ENCODE measurements at places on chromosomes 4 and X.

DNA sequence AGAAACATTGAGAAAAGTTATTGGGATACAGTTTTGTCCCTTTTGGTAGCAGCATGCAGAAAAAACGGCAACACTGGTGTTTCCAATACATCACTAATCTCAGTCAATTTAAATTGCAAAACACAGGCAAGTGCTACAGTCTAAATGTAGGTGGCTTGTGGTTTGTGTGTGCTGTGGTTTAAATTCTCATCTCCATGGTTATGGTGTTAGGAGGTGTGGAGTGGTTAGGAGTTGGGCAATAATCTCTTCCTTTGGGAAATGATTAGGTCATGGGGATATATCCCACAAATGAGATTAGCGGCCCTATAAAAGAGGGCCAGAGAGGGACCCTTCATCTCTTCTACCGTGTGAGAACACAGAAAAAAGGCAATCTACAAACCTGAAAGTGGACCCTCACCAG is 1344.3 kb downstream of the ADGRL3 start:
- DNase-seq: no peak

GRCh38 chr4:40192114-40193015 is 4.5 kb upstream of the RHOH start:
- DNase-seq: no peak

DNA sequence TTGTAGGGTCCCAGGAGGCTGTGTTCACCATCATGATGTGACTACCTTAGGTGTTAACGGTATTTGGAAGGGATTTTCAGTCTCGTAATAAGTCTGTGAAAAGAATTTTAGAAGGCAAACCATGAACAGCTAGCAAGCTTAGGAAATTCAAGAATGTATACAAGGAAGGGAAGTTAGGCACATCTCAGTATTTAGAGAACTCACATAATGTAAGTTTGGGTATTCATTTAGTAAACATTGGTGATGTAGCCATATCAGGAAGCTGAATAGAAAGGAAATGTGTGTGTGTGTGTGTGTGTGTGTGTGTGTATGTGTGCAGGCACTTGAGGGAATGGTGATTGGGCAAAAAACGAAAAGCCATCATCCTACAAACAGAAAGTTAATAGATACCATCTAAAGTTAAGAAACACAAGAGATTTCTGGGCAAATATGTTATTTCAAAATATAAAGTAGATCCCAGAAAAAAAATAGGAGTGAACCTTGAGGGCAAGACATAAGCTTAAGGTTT is 34.7 kb upstream of the PRKX start:
- no peak for DNase-seq

DNA sequence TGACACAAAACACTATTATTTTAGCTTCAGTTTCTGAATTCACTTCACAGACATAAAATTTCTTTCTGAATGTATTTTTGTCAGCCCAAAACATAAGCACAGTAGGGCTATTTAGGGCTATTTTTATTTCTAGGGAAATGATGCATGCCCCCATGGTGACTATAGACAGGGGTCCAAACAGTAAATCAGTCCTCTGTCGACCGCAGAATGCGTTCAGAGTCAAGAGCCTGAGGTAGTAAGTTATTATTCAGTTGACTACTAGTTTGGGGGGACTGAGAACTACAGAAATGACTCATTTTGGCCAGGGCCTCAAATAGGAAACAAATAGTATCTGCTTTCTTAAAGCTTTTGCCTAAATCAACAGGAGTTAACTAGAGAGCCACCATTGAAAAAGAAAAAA is 414.4 kb downstream of the AFF2 start:
- DNase-seq: no peak

GRCh38 chr4:93199492-93199891 is 629.1 kb upstream of the ATOH1 start:
- DNase-seq: peak; percentile 64

DNA sequence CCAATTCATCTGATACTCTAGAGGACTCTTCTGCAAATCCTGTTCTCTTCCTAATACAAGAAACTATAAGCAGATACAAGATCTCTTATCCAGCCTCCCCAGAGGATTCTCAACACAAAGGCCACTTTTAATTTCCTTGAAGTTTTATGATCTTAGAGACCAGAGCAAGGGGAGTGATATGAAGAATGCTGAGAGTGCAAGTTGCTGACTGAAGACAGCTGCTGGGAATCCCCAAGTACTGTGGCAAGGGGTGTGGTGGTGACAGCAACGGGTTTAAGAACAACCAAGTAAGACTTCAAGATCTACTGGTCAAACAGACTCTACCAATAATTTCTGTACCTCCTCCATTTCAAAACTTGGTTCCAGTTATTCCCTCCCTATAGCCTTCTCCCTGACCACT is 7.0 kb downstream of the AMMECR1 start:
- DNase-seq: no peak

DNA sequence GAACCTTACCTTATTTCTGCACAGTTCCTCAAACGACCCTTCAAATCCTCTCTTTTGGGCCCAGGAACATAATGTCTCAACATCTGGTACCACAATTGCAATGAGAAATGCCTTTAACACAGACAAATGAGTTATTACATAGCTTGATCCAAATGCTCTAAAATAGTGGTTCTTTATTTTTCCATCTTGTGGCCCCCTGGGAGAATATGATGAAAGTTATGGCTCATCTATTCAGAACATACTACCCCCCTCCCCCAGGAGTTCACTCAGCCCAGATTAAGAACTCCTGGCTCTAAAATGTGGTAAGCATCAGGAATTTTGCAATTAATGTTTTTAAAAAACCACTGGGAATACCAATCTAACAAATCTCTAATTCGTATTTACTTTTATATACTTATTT is 23.9 kb upstream of the CENPU start:
- peak; percentile 53 for DNase-seq

DNA sequence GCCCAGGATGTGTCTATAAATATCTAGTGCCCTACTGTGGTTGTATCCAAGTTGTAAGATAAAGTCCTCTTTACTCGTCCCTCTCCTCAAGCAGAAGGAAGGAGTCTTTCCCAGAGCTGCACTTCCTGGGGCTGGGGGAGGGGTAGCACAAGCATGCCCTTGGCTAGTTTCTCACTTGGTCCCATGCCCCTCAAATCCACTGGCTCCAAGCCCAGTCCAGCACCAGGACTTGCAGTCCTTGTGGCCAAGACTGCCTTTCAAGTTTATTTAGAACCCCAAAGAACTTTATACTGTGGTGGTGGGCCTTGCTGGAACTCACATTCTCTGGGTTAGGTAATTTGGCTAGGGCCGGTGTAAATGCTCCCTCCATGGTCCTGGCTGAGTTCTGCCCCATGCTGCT is 43.2 kb upstream of the SLC10A4 start:
- no peak for DNase-seq

- no peak for DNase-seq
Measured at GRCh38 chr4:158682066-158682465, 10.0 kb downstream of the ETFDH start.

- no peak for DNase-seq
Measured at GRCh38 chr4:122692641-122693520, 39.6 kb upstream of the BBS12 start.

DNA sequence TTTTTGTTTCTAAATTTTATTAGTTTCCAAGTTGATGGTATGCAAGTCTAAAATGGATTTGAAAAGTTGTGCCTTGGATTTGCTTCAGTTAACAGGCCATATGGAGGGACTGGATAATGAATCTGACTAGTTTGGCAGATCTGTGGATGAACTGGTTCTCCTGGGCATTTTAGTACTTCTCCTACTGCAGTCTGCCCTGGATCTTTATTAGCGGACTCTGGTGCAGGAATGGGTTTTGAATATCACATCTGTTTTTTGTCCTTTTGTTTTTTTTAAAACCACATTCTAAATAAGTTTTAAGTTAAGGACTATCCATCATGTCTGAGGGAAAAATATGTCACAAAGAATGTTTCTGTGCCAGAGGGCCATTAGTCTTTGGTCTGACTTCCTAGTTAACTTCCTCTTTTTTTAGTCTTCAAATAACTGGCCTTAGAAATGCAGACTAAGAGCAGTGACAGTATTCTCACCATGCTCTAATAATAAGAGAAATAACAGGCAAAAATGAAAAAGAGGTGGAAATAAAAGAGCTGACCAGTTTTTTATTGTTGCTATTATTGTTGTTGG is 13.9 kb upstream of the DCK start:
- no peak for DNase-seq

DNA sequence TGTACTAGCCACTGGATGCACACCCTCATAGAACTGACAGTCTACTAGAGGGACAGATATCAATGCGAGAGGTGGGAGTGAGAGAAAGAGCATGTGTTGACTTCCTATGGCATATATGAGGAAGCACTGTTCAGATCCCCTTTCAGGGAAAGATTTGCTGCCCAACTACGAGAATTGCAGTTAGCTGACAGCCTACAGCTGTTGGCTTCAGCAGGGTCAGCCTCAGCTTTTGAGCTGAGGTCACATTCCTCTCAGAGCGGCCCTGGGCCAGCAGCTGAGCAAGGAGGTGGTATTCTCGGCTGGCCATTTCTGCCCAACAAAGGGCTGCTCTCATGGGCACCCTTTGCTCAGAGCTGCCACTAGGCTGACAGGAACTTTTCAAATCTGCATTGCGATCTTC is 580.2 kb downstream of the MID1IP1 start:
- DNase-seq: no peak

GRCh38 chr4:88223516-88223915 is 60.8 kb downstream of the PPM1K start:
- no peak for DNase-seq

- DNase-seq: no peak
Measured at GRCh38 chrX:670645-671044, 40.1 kb downstream of the SHOX start.

DNA sequence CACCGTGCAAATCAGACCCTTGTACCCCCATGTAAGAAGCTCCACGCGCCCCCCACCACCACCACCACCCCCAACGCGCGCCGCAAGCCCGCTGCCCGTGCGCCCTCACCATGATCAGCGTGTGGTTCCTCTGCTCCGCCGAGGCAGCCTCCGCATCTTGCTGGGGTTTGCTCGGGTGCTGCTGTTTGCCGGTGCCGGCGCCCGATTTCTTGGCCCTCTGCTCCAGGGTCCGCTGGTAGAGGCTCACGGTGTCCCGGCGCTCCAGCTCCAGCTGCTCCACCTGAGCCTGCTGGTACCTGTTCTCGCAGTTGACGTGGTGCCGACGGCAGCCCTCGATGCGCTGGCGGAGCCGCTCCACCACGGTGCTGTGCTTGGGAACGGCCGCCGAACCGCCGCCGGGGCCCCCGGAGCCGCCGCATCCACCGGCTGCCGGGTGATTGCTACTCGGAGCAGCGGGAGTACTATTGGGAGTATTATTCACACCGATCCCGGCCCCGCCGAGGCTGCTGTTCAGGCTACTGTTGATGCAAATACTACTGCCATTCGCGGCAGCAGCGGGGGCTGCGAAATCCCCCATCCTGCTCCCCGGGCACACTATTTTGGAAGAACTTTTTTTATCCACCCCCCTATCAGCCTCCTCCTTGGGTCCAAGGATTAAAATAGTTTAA is 1.1 kb downstream of the MAML3 start:
- DNase-seq: peak; percentile 62

DNA sequence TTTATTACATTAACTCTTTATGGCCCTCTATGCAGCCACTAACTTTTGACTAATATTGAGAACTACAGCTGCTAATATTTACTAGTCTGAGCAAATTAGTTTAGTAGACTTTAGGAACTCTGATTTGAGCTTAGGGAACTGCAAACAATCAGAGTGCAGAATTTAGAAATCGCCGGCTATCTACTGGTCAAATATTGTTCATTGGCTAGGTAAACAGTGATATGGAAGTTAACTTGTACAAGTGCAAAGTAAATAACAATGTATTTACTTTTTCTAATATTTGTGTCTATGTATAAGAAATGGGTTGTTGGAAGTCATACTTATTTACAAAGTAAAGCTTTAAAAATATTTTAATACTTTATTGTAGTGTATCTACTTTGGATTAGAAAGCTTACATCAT is 279.6 kb downstream of the CFAP299 start:
- no peak for DNase-seq

GRCh38 chr4:145320294-145320693 is 139.9 kb upstream of the OTUD4 start:
- peak; percentile 16 for DNase-seq

DNA sequence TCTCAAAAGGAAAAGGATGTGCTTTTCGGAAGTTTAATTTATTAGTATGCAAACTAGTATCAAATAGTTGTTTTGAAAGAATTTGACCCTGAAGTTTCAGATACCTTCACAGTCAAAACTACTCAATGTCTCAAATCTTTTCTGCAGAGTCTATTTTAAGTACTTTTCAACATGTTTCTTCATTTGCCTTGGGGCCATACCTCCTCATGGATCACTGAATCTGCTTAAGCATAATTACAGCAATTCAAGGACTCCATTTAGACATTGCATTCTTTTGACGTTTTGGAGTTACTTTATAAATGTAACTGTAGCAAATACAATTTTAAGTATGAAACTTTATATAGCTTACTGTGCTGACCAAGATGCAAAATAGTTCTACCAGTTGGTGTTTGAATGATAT is 25.5 kb downstream of the PALLD start:
- no peak for DNase-seq

- no peak for DNase-seq
Measured at GRCh38 chrX:122596998-122597397, 587.1 kb upstream of the GRIA3 start.

DNA sequence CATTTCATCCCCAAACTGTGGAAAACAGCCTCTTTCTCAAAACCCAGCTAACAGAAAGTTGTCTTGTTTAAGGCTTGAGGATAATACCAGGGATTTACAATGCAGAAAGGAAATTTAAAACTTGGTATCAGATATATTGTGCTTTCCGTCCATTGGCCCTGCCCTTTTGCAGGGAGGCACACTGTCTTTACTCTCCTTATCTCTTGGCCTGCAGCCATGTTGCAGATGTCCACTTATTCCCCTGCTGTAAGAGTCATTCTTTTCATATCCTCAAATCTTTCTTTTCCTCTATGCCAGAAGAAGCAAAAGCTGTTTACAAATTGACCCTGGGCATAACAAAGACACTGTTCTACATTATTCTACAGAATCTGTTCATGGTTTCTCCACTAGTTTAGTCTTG is 75.6 kb upstream of the DYNLT3 start:
- no peak for DNase-seq

GRCh38 chr4:76022031-76022430 is 1.3 kb downstream of the CXCL10 start:
- no peak for DNase-seq

DNA sequence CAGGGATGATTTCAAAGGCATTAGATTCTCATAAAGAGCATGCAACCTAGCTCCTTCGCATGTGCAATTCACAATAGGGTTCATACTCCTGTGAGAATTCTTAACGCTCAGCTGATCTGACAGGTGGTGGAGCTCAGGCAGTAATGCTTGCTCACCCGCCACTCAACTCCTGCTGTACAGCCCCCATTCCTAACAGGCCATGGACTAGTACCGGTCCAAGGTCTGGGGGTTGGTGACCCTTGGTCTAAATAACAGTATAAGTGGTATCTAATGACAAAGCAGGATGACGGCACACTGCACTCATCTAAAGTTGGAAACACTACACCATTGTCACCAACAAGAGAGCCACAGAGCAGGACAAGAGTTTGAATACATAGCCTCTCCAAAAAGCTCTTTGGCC is 28.5 kb downstream of the ADGRA3 start:
- no peak for DNase-seq

DNA sequence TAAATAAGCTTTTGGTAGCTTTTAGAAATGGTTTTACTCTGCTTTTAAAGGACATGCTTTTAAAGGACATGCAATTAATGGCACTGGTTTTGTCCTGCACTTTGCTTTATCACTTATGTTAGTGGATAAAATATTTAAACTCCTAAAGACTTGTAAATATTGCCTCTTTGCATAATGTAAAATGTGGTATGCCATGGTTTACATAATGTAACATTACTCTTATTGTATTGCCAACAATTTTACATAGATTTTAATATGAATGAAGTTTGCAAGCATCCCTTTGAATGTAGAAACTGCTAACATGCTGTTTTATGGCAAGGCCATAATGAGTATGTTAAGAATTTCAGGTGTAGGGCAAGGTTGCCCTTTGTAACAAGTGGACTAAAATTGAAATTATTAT is 118.4 kb downstream of the CHIC1 start:
- DNase-seq: no peak

Data from GM03348 (cell line).